ENCODE measurements at places on chromosomes 3 and 15. TPM values are rescaled to one million over a fixed set of nuclear protein-coding genes. Genes with fewer than 3 reads are reported as not detected.

The RBP2 gene
- total RNA-seq = not detected

The FURIN gene
- total RNA-seq = 422 TPM

The NPAP1 gene
- total RNA-seq = not detected

The THUMPD3 gene
- total RNA-seq = 74.3 TPM

The LMAN1L gene
- total RNA-seq = not detected
